ENCODE measurements at places on chromosomes 7 and 10.

DNA sequence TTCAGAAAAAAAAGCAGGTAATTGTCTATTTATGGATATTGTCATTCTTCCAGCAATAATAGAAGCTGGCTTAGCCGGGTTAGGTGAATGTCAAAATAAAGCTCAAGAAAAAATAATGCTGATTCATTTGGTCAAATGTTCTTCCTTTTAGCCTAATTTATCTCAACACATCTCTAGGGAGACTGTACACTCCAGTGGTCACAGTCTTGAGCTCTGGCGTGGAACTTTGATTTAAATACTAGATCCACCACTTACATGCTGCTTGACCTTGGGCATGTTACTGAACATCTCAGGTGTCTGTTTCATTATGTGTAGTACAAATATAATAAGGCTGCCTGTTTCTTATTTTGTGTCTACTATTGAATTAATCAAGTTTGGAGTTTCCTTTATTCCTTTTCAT, 22.0 kb downstream of the PRTFDC1 start:
- no peak for DNase-seq

GRCh38 chr7:44976746-44977196, 2.0 kb downstream of the MYO1G start:
- DNase-seq: no peak

GRCh38 chr10:43640603-43641002, 8.1 kb downstream of the ZNF32 start:
- no peak for DNase-seq

DNA sequence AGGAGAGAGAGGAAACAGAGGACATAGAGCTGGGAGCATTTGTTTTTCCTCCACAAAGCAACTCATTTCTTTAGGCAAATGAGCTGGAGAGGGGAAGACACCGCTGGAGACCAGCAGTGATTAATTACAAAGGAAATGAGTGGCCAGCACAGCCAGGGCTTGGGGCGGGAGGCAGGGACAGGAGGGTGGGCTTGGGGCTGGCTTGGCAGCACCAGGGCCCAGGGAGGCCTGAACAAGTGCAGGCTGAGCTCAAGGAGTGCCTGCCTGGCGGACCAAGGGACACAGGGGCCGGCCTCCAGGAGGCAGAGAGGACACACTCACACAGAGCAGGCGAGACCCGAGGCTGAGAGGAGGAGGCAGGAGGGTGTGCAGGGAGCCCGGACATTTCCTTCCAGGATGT, 149.0 kb upstream of the UNC5B start:
- DNase-seq: no peak

- DNase-seq: no peak
Measured at GRCh38 chr7:37371755-37372154, 76.9 kb downstream of the ELMO1 start.

DNA sequence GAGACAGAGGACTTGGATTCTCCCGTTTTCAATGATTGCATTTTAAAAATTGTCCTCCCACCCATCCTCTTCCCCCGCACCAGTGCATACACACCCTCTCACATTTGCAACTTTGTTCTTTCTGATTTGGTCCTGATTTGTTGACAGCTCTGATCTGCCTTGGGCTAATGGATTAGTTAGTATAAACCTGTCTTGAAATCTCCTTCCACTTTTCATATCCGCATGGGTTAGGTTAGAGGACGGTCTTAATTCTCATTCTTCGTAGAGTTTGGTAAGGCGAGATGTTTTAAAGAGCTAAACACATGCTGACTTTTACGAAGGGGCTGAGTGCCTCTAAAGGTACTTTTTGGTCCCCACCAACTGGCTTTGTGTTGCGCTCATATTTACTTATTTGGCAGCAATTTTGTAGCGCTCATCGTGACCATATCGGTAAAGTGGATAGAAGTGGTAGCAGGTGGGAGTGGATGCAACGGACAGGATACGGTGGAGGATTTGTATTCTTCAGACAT, 1.1 kb downstream of the AHR start:
- DNase-seq: no peak

GRCh38 chr7:131231381-131232220, 96.1 kb upstream of the MKLN1 start:
- DNase-seq: peak; percentile 15

DNA sequence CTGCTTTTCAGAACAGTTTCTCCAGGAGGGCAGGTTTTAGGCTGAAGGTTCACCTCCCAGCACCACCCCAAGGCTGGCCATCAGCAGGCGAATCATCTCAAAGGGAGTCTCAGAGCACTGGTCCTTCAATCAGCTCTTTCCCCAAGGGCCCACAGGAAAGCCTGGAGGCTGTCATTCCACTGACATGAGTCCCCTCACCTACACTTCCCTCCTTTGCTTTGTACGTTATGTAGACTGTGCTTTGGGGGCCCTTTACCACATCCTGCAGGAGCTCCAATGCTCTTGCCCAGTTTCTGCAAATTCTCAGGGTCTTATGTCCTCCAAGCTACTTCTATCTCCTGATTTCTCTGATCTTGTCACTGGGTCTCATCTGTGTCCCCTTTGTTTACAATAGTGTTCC, 15.4 kb downstream of the WDFY4 start:
- no peak for DNase-seq

DNA sequence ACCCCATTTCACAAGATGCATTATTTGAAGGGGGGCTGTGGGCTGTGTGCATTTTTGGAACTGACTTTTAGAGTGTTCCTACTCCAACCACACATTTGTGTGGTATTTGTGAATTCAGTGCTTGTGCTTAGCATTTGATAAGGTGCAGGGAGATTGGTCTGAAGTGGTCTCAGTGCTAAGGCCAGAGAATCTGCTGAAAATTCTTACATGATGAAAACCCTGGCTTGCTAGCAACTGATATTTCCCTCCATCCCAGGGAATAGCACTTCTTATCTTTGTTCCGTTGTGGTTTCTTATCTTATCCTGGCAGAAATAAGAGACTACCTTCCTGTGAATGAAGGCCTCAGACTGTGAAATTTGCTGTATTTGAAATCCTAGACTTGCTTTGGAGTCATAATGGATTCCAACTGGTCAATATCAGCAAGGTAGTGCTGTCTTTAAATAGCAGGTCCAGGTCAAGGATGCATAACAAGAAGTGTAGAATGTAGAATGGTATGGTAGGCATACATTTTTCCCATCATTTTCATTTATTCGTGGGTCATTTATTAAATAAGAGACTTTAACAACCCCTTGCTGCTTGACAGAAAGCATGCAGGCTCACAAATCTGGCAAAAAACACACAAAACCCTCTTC, 986.9 kb downstream of the REEP3 start:
- DNase-seq: no peak

GRCh38 chr10:36109399-36110023, 467.4 kb upstream of the FZD8 start:
- DNase-seq: no peak

DNA sequence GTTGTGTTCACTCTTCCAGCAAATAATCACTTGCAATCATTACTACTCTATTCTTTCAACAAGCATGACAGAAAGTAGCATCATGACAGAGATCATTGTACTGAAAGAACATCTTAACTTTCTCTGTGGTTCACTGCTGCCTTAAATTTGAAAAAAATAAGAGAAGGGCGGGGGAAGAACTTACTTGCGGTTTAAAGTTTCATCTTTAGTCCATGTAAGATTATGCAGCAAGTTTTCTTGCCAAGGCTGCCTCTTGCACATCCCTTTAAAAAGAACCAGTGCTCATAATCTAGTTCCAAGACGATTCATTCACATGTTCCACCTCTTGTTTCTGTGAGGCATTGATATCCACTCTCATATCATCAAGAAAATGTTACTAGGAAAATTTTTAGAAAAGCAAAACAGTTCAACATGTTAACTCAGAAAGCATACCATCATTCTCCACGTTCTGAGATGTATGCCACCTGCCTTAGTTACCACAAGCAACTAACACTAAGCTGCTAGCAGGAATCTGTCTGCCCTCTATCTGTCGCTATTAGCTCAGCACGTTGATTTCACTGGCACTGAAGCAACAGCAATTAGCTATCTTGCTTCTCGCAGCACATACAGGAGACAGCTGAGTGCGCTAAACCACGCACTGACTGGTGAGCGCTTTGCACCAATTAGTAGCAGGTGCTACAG, at the start of gene PCDH15:
Gene PCDH15, minus strand, starts transcription at position 491 of the 681 bp plus-strand sequence. CDS start 136,969 bp downstream, outside the sequence.
- no peak for DNase-seq

- DNase-seq: no peak
Measured at GRCh38 chr10:8269976-8270375, 215.5 kb downstream of the GATA3 start.

GRCh38 chr10:85936161-85936560, 430.4 kb downstream of the GRID1 start:
- no peak for DNase-seq

DNA sequence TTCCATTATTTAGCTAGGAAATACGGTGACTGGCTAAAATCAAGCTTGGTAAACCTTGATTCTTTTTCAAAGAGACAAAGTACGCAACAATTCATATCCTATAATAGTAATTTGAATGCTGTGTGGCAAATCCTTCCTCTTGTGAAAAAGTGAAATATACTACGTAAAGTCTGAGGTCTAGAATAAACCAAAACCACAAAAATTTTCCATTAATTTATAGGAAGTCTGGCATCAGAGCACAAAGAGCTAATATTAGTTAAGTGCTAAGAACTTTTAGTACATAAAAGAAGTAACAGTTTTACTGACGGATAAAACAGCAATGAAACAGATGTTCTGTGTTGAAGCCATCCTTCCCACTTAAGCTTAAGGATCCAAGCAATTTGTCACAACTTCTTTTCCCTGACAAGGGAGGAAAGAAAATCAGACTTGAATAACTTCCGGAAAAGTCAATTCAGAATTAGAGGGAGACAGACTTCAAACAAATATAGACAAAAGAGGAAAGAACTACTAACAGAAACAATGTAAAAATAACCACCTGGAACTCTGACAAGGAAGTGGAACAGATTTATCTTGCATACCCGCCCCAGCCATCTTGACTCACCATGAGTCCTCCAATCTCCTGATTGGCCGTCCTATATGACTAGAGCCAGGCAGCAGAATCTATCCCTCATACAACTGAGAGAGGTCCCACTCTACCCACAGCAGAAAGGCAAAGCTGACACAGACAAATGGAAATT, 34.6 kb downstream of the RHEB start:
- no peak for DNase-seq

- DNase-seq: no peak
Measured at GRCh38 chr10:69738071-69738470, 63.6 kb upstream of the COL13A1 start.

GRCh38 chr10:58704226-58704625, 191.6 kb downstream of the BICC1 start:
- no peak for DNase-seq

DNA sequence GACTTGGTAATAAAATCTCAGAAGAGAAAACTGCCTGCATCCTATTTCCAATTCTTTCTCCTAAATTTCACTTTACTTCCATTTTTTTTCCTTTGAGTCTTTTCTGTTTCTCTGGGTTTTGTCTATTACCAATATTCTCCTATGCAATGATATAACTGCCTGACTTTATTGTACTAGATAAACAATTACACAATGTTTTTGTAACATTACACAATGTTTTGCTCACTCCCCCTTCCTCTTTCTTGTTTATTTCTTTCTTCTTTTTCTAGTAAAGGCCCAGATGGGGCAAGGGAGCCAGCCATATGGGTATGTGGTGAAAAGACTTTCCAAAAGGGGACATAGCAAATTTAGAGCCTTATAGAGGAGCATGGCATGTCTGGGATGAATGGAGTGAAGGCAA, 278.7 kb upstream of the PHYHIPL start:
- DNase-seq: no peak

- no peak for DNase-seq
Measured at GRCh38 chr10:130773941-130774340, 537.6 kb downstream of the TCERG1L start.

- no peak for DNase-seq
Measured at GRCh38 chr10:18117276-18117675, 22.9 kb upstream of the CACNB2 start.

DNA sequence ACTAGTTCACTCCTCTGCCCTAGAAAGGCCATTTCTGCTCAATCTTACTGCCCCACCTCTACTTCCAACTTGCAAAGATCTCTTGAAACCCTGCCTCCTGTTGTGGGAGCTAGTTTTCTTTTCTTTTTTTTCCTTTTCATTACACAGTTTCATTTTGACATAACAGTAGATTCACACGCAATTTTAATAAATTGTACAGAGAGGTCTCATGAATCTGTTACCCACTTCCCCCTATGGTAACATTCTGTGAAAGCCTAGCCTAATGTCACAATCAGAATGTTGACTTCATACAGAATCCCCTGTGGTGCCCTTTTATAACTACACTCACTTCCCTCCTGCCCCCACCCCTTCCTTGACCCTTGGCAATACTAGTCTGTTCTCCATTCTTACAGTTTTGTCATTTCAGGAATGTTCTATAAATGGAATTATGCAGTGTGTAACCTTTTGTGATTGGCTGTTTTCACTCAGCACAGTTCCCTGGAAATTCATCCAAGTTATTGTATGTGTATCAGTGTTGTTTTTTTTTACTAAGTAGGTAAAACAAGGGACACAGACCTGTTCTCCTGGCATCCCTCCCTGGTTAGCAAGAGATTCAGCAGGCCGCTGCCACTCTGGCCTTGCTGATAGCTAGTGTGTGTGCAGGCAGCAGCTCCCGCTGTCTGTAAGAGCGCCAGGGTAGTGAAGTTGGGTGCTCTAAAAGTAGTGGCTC, 21.5 kb downstream of the CHST3 start:
- DNase-seq: no peak

GRCh38 chr7:47314728-47315607, 266.9 kb downstream of the TNS3 start:
- no peak for DNase-seq

DNA sequence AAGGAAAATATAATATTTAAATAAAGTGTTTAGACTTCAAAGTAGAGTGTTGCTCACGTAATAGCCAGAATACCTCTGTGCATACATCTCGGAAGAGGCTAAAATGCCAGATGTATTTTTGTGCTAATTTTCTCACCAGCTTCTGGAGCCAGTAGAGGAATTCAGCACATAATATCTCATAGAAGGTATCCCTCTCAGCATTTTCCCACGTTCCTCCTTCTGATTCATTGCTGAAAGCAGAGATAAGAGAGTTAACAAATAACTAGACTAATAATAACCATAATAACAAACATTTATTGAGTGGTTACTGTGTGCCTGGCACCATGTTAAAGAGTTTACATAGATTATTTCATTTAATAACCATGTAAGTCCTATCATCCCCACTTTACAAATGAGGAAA, 123.6 kb downstream of the VTI1A start:
- DNase-seq: no peak

GRCh38 chr10:16787361-16787791, 29.8 kb downstream of the RSU1 start:
- peak; percentile 59 for DNase-seq

DNA sequence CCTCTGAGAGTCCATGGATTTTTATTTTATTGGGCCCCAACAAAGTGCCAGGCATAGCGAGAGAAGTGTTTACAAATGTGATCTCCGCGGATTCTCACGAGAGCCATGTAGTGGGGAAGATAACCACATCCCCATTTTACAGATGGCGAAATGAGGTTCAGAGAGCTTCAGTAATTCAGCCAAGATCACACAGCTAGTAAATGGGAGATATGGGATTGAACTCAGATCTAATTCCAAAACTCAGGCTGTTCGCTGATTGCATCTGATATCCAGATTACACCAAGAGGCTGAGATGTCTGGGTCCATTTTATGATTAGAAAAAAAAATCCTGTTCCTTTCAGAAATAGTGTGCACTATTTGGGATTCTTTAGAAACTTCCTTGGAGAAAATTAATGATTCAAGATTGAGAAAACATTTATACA, 1.3 kb downstream of the FAS start:
- DNase-seq: no peak

- no peak for DNase-seq
Measured at GRCh38 chr10:75202321-75203045, 8.1 kb upstream of the VDAC2 start.
